ENCODE measurements at places on chromosomes 1 and 21.

DNA sequence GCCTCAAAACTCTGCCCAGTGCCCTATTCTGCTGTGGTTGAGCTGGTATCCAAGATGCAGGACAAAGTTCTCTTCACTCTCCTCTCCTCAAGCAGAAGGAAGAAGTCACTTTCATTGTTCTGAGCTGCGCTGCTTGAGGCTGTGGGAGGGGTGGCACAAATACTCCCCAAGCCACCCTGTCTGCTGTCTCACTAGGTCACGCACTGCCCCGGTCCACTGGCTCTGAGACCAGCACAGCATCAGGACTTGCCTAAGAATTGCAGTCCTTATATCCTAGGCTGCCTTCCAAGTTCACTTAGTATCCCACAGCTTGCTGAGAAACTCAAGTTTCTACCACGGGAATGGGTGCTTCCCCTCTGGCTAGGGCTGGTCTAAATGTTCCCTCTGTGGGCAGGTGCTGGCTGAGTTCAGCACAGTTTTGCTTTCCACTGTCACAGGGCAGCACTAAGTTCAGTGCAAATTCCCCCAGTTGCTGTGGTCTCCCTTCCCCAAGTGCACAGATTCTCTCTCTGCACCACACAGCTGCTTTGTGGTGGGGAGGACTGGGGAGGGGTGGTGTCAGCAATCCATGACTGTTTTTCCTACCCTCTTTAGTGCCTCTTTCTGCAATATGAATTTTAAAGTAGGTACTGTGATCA, 32.4 kb downstream of the SLC9C2 start:
- DNase-seq = no peak

- DNase-seq = no peak
Measured at GRCh38 chr21:32206631-32207405, 72.0 kb downstream of the MIS18A start.

DNA sequence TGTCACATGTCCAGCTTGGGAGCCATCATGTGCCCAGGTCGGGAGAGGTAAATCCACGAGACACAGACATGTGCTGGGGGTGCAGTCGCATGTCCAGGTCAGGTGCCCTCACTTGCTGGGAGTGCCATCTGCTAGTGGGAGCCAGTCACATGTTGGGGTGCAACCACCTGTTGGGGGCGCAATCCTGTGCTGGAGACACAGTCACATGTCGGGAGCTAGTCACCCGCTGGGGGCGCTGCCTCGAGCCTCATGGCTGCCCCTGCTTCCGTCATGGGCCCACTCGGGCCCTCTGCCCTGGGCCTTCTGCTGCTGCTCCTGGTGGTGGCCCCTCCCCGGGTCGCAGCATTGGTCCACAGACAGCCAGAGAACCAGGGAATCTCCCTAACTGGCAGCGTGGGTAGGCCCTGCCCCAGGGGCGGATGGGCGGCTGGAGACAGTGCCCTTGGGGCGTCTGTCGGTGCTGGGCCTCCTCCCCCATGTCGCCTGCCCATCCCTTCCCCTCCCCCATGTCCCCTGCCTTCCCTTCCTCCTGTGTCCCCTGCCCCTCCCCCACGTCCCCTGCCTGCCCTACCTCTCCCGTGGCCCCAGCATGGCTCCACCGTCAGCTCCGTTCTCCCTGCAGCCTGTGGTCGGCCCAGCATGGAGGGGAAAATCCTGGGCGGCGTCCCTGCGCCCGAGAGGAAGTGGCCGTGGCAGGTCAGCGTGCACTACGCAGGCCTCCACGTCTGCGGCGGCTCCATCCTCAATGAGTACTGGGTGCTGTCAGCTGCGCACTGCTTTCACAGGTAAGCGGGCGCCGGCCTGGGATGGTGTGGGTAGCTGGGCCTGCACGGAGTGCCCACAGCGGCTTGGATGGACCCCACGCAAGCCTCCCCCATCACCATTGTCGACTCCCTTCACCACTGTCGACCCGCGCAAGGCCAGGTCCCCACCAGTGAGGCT, at the start of gene PRSS38:
Gene PRSS38 (plus strand): TSS at position 208 of the 942 bp plus-strand sequence. CDS start 42 bp downstream, at position 250.
- no peak for DNase-seq

DNA sequence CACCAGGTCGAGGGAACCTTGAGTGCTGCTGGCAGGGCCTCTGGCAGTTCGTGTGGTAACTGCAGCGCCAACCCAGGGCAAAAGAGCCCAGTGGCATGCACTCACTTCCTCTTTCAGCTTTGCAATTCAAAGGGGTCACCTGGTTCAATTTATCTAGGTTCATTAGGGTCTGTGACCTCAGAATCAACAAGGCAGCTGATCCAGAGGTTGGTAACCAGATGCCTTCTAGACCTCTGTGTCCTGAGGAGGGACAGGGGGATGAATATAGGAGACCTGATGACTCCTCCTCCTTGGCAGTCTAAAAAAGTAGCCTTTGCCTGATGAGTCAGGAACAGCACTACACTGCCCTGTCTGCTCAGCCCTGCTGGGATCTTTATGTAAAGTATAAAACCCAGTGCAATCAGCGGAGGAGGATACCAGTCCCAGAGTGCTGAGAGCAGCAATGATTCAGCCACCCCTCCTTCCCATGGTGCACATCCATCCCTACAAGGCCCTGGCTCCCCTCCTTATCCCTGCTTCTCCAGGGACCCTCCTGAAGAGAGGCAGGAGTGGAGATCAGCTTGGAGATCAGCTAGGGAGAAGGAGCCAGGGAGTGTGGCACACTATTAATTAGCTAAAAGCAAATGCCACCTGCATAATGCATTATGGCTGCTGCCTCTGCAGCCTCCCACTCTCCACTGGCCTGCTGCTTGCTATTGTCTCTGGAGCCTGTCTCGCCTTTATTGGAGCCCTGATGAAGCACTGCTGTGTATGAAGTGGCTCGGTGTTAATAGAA, 11.2 kb upstream of the FMOD start:
- DNase-seq = no peak

DNA sequence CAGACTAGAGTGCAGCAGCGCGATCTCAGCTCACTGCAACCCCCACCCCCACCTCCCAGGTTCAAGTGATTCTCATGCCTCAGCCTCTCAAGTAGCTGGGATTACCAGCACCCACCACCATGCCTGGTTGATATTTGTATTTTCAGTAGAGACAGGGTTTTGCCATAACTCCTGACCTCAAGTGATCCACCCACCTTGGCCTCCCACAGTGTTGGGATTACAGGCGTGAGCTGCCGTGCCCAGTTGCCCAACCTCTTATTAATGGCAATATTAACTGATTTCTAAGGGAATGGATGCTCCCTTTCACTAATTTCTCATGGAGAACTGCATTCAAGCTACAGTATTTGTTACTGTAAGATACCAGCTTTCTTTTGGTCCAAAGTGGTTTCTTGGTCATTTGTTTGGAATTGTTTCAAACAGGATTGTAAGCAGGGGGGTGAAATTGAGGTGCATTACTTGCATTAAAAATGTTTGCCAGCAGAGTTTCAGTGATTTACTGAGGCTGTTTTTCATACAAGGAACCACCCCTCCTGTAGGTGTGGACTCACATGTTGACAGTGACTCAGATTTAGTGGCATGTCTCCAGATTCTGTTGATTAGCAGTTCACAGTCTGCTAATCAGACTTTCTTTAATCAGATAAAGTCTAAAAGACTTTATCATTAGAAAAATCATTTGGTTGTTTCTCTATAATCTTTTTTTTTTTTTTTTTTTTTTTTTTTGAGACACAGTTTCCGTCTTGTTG, 3.9 kb upstream of the TGFBR3 start:
- DNase-seq = no peak

- no peak for DNase-seq
Measured at GRCh38 chr1:162983671-162984425, 85.3 kb upstream of the RGS4 start.

DNA sequence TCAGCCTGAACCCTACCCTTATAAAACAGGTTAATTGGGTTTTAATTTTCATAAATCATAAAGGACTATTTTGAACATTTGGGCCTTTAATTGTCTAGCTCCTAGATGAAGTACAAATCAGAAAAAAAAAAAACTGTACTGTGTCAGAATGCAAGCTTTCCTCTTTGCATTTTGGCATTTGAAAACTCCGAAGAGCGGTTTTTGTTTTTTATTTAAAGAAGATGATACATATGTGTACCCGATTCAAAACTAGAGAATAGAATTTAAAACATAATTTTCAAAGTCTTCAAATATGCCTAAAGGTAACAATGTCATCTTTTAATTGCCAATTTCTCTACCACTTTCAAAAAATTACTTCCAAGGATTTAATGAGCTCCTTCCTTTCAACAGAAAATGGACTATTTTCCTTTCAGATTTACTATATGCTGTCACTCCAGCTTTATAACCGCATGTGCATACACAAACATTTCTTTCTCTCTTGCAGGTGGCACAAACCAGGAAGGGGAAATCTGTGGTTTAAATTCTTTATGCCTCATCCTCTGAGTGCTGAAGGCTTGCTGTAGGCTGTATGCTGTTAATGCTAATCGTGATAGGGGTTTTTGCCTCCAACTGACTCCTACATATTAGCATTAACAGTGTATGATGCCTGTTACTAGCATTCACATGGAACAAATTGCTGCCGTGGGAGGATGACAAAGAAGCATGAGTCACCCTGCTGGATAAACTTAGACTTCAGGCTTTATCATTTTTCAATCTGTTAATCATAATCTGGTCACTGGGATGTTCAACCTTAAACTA, 33.7 kb downstream of the MRPL39 start:
- no peak for DNase-seq

- no peak for DNase-seq
Measured at GRCh38 chr1:93666613-93667384, 14.8 kb downstream of the BCAR3 start.

DNA sequence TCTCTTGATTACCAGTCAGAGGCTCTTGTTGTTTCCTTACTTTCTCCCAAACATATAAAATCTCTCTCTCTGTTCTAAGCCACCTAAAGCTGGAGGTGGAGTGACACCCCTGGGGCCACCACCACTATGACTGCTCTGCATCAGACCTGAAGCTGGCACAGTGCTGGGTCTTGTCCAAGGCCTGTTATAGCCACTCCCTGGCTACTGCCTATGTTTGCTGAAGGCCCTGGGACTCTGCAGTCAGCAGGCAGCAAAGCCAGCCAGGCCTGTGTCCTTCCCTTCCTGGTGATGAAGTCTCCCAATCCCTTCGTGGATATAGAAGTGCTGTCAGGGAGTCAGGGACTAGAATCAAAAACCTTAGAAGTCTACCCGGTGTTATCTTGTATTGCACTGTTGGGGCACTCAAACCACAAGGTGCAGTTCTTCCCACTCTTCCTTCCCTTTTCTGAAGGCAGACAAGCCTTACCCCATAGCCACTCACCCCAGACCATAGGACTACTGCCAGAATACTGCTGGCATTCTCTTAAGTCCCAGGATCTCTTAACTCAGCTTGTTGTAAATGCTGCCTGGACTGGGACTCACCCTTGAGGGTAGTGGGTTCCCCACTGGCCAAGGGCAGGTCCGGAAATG, 103.1 kb downstream of the RPS6KC1 start:
- DNase-seq = no peak

DNA sequence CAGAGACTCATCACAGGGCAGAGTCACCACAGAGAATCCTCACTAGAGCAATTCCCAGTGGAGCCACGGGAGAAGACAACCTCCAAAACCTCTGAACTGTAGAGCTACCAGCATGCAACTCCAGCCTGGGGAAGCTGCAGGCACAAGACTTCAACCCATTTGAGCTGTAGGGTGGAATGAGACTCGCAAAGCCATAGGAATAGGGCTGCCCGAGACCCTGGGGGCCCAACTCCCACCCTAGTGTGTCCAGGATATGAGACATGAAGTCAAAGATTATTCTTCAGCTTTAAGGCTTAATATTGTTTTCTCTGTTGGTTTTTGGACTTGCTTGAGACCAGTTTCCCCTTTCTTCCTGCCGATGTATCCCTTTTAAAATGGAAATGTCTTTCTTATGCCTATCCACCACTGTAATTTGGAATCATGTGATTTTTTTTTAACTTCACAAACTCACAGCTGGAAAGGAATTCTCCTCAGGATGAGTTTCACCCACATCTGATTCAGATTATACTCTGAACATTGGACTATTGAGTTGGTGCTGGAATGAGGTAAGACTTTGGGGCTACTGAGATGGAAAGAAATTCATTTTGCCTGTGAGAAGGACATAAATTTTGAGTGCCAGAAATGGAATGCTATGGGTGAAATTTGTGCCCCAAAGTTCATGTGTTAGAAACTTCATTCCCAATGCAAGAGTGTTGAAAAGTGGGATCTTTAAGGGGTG, 59.6 kb upstream of the ST6GALNAC5 start:
- DNase-seq = no peak

GRCh38 chr1:93813076-93813475, 65.9 kb downstream of the DNTTIP2 start:
- no peak for DNase-seq

Measured in Right ventricle myocardium inferior (tissue), 1 donor.